ENCODE measurements at places on chromosomes 1 and 21.

GRCh38 chr1:71861022-71861421 lies 421.3 kb downstream of the NEGR1 start:
- no peak for DNase-seq

GRCh38 chr1:209080170-209080781 lies 503.2 kb upstream of the CAMK1G start:
- no peak for DNase-seq

- DNase-seq: peak; percentile 12
Measured at GRCh38 chr1:193060406-193060805, 994 bp downstream of the RO60 start.

GRCh38 chr1:6513320-6513801 lies 21.9 kb upstream of the PLEKHG5 start:
- no peak for DNase-seq

DNA sequence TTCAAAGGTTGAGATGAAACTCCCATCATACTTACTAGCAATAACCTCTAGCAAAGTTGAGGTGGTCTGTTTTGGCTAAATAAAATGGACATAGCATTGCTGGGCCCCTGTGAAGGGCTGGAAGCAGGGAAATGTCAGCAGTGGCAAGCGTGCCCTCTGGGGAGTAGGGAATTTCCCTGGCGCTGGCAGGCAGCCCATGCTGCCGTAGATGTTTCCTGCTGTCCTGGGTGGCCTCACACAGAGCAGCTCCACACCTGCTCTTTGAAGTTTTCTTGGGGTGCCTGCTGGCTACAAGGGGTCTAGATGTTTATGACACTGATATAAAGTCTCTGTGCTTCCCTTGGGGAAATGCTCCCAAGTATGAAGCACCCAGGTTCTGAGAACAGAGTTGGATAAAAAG lies 30.2 kb downstream of the ADARB1 start:
- no peak for DNase-seq

GRCh38 chr1:200681231-200681630 lies 11.5 kb upstream of the DDX59 start:
- peak; percentile 92 for DNase-seq

GRCh38 chr1:199553104-199553503 lies 474.4 kb upstream of the NR5A2 start:
- no peak for DNase-seq

DNA sequence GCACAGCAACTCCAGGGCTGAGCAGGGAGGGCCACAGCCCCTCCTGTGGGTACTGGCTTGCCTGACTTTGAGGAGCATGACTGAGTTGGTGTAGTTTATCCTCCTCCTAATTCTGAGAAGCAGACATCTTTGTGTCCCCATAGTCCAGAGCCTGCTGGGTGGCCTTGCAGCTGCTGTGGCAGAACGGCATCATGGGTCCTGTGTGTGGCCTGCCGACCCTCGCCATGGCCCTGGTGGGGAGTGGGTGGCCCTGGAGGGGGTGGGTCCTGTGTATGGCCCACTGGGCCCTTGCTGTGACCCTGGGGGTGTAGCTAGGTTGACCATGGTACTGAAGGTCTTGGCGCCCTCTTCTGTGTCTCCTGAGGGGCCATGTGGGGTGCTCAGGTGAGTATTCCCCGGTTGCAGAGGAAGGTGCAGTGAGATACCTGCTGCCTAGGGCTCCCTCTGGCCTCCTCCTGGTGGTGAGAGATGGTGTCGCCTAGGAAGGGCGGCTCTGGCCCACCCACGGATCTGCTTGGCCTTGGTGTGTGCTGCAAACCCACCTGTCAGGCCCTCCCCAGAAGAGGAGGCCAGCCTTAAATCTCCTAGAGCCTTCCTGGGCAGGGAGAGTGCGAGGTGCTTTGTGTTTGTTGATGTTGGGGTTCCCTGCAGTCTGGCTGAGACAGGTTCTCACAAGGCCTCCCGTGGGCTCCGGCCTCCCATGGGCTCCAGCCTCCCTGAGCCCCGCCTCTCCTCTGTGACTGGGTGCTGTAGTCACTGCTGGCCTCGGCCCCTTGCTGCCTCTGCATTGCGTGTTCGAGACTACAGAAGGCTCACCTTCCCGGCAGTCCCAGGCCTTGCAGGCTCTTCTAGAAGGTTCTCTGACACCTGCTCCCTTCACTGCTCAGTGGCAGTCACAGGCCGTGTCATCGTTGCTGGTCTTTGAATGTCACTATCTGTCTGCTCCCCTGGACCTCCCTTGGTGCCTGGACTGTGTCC lies 7.8 kb downstream of the SNAP47 start:
- no peak for DNase-seq

GRCh38 chr1:3073489-3074296 lies 4.7 kb downstream of the PRDM16 start:
- DNase-seq: no peak

- DNase-seq: no peak
Measured at GRCh38 chr21:45593162-45594022, 50.1 kb upstream of the PCBP3 start.

DNA sequence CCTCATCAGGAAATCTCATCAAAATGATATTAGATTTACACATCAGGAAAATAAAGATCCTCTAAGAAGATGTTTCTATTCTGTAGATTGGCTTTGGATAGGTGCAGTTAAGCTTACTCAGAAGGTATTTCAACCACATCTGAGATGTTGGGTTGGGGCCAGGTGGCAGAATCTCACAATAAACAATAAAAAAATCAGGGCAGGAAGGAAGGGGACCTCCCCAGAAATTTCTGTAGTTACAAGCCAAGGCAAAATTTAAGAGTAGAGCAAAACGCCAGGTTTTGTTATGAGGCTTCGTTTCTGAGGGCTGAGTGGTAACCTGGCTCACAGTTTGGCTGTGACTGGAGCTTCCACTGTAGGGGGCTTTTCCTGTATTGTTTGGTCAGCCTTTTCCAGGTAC lies 84.8 kb downstream of the HUNK start:
- peak; percentile 16 for DNase-seq

DNA sequence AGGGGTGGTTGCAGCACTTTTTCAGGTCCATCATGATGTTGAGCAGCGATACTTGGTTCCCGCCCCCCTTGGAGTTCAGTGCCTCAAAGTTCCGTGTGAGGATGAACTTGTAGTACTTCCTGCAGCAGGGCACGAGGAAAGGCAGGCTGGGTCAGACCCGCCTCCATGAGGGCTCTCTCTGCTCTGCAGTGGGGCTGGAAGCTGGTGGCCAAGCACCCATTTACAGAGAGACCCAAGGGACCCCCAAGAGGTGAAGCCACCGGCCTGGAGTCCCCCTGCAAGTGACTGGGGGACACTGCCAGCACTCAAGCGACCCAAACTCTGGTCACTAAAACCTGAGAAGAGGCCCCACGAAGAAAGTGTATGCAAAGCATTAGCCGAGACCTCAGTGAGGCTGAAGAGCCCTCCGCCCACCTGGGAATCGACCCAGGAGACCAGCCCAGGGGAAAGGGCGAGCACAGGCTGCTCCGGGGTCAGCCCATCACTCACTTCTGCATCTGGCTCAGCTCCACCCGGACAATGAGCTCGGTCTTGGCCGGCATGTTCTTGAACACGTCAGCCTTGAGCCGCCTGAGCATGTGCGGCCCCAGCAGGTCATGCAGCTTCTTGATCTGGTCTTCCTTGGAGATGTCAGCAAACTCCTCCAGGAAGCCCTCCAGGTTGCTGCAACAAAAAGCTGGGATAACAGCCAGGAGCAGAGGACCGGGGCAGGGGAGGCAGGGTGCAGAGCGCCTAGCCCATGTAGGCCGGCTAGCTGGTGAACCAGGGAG lies 45.2 kb downstream of the CHD5 start:
- no peak for DNase-seq

- no peak for DNase-seq
Measured at GRCh38 chr1:16087733-16088132, 14.3 kb upstream of the FAM131C start.

- peak; percentile 73 for DNase-seq
Measured at GRCh38 chr1:36223381-36223995, 755 bp upstream of the THRAP3 start.

DNA sequence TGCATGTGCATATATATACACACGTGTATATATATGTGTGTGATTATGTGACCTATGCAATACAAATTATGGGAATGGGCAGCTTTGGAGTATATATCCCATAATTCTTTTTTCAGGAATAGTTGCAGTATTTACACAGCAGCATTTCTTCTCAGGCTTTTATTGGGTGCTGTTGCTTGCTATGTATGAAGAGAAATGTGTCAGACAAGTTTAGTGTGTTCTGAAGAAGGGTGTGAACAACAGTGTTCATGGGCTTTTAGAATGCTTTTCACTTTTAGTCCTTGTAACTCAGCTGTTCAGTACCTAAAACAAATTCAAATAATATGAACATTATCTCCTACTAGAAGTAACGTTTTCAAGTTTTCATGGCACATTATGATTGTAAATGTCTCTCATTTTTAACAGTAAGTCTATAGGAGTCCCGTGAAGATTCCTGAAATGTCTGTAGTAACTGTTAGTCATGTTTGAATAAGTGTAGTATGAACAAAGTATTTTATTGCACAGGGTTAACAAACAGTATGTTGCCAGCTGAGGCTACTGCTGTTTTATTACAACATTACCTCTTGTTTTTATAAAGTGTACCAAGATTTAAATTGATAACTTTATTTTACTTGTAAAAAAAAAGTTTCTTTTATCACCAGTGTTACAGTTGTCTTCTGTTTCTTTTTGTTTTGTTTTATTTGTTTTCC lies 42.5 kb downstream of the TMED5 start:
- no peak for DNase-seq

DNA sequence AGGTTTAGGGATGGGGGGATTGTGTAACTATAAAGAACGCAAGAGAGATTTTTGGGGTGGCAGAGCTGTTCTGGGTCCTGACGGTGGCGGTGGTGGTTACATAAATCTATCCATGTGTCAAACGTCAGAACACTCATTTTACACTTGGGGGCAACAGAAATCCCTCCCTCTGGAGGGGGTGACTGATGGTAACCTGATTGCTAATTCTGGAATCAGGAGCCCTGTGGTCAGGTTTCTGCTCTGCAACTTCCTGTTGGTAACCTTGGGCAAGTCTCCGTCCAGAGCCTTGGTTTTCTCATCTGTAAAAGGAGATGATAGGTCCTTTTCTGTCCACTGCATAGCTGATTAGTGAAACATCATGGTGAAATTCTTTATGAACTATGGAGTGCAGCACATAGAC lies 40.9 kb downstream of the ALPL start:
- DNase-seq: no peak

DNA sequence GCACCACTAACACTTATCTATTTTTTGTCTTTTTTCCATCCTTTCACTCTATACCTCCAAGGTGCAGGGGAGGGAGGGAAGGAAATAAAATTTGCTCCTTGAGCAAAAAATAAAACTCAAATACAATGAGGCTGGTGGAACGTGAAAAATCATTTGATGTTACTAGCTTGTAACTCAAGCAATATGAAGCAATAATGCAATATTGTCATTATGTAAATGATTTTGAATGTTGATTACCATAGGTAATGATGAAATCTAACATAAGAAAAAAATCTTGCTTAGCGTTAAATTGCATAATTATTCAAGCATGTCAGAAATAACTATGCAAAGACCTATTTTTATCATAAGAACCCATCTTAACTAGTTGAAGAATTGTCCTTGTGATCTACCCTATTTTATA lies 277.7 kb downstream of the KCTD3 start:
- DNase-seq: no peak

- DNase-seq: no peak
Measured at GRCh38 chr1:36450919-36451305, 661 bp upstream of the OSCP1 start.

DNA sequence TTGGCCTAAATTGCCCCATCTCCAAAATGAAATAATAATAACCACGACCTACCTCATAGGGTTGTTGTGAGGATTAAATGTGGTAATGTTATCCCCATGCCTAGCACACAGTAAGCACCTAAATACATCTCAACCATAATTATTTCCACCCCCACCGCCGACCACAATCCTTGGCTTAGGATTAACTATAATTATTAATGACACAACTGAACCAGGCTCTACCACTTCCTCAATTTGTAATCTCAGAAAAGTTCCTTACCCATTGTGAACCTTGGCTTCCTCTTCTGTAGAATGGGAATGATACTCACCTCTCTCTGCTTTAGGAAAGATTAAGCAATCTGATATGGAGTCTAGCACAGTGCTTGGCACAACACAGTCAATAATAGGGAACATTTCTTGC lies 44.3 kb upstream of the TACSTD2 start:
- no peak for DNase-seq

DNA sequence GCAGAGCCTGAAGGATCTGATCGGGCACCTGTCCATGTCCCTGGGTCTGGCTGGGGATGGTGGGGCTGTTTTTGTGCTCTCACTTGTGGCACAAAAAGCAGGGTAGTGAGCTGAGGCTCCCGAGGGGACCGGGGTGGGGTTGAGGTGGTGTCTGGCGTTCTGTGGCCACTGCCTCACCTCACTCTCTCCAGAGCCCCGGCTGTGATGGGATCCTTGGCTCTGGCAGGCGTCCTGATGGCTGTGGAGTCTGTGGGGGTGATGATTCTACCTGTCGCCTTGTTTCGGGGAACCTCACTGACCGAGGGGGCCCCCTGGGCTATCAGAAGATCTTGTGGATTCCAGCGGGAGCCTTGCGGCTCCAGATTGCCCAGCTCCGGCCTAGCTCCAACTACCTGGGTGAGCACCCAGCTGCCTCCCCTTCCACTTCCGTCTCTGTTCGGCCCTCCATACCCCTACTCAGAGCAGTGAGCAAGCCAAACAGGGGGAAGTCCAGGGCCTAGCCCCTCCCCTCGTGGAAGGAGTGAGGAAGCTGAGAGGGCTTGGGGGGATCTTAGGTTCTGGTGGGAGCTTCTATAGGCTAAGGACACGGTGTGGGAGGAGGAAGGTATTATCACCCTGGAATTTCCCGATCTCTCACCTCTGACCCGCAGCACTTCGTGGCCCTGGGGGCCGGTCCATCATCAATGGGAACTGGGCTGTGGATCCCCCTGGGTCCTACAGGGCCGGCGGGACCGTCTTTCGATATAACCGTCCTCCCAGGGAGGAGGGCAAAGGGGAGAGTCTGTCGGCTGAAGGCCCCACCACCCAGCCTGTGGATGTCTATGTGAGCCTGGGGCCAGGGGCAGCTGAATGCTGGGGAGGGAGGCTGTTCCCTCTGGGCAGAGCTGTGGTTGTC lies 7.0 kb downstream of the ADAMTSL4 start:
- DNase-seq: no peak

DNA sequence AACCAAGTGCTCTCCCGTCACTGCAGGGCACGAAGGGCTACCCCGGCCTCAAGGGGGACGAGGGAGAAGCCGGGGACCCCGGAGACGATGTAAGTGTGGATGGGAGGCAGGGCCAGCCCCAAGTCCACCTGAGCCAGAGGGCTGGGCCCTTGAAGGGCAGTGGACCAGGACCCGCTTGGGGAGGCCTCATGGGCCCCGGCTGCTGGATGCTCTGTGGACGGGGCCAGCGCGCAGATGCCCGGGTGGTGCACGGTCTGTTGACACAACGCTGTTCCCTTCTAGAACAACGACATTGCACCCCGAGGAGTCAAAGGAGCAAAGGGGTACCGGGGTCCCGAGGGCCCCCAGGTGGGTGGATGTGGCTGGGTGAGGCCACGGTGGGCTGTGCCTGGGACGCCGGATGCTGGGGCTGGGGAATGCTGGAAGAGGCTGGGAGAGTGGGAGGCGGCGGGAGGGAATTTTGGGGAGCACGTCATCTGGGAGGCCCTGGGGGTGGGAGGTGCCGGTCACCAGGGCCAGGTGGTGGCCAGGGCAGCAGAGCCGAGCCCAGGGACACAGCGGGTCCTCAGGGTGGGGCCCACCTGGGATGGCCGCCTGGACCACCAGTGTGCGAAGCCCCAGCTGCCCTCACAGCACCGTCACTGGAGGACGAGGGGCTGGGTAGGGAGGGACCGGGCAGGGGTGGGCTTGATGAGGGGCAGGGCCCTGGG lies 17.5 kb downstream of the COL6A1 start:
- DNase-seq: no peak

- DNase-seq: no peak
Measured at GRCh38 chr1:246932366-246932700, 585 bp upstream of the AHCTF1 start.
